RKO (cell line): ENCODE measurements at places on chromosomes 11 and 22.
A peak's percentile ranks its signal among the peaks of the same experiment; 100 is the strongest.

DNA sequence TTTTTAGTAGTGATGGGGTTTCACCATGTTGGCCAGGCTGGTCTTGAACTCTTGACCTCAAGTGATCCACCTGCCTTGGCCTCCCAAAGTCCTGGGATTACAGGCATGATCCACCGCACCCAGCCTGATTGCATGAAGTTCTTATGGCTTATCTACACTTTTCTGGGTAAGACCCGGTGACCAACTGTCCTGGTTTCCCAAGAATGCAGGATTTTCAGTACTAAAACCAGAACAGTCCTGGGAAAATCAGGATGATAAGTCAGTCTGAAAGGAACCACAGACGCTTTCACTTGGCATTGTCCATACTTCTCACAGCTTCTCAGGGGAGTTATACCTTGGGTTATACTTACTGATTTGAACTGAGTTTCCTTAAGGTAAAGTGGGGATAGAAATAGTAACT lies 1.4 kb upstream of the BPIFC start:
- no peak for DNase-seq

GRCh38 chr11:62435846-62436660 lies 17.2 kb downstream of the SCGB1A1 start:
- DNase-seq, result no peak

- DNase-seq, result no peak
Observed at GRCh38 chr11:77125191-77125590, 2.9 kb upstream of the MYO7A start.

GRCh38 chr11:82004537-82005213 lies 729.0 kb downstream of the FAM181B start:
- no peak for DNase-seq

- DNase-seq, result peak; percentile 91
Observed at GRCh38 chr22:38718414-38718813, 12.7 kb downstream of the GTPBP1 start.

GRCh38 chr11:120112174-120112796 lies 25.6 kb downstream of the TRIM29 start:
- DNase-seq, result no peak

- no peak for DNase-seq
Observed at GRCh38 chr22:49953027-49953679, 7.4 kb upstream of the PIM3 start.

DNA sequence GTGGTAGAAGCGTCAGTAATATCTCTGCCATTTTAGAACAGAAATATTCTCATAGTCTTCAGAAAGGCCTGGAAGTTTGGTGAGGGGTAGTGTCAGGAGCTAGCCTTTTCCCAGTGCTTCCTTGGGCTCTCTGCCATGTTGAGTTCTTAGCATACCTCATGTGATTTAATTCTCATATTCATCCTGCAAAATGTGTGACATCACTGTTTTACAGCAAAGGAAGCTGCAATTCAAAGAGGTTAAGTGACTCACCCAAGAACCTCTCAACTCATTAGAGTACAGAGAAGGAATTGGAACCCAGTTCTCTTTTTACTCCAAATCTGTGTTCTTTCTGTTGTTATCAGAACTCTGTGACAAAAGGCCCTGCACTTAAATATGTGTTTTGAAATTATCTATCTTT lies 72.1 kb downstream of the RNF169 start:
- peak; percentile 58 for DNase-seq

GRCh38 chr22:37804881-37805809 lies 2.6 kb upstream of the GCAT start:
- peak; percentile 84 for DNase-seq

DNA sequence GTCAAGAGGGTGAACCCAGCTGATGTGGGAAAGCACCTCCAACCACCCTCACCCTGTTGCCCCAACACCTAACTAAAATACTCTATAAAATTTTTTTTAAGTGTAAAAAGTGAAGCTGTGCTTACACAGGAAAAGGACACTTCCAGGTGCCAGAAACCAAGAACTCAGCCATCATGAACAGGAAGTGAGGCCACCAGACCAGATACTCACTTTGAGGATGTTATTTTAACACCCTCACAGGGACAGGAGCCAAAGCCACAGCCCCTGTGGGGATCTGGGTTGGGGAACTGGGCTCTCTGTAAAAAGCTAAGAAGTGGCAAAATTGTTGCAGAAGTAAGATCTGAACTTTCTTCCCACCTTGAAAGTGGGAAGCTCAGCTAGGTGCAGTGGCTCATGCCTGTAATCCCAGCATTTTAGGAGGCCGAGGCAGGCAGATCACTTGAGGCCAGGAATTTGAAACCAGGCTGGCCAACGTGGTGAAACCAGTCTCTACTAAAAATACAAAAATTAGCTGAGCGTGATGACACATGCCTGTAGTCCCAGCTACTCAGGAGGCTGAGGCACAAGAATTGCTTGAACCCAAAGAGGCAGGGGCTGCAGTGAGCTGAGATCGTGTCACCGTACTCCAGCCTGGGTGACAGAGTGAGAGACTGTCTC lies 3.8 kb downstream of the RSPH14 start:
- no peak for DNase-seq

DNA sequence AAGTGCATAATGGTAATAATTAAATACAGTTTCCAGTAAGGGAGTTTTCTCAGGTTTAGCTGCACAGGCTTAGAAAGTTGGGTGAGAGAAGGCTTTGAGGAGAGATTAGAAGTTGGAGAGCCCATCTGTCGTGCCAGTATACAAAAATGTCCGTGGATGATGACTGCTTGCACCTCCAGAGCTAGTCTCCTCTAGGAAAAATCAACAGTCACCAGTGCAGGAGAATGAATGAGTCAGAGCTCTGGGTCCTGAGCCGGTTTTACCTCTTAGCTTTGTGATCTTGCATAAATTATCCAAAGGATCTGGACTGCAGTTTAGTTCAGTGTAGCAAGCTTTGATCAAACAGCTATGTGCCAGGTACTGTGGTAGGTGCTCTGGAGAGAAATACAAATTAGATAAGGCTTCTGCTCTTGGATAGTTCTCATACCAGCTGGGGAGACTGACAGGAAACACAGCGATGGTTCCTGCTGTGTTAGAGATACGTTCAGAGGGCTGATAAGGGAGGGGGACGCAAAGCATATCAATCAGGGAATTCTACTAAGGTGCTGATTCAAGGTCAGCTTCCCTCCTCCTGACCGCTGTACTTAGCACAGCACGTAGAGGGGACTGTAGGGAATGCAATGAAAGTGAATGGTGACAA lies 125.9 kb downstream of the TEAD1 start:
- no peak for DNase-seq

DNA sequence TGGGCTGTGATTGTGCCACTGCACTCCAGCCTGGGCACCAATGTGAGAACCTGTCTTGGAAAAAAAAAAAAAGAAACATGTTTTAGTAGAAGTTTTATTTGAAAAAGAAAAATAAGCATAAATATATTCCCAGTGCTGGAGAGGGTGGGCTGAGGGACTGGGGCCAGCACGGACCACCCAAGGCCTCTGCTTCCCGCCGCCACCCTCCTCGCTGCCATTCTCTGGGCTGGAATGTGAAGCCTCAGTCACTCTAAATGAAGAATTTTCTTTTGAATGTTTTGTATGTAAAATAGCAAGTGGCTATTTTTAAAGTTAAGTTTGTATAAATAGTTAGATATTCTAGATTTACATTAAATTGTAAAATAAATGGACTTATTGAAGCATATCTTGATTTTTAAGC lies 5.1 kb upstream of the TRMU start:
- no peak for DNase-seq

DNA sequence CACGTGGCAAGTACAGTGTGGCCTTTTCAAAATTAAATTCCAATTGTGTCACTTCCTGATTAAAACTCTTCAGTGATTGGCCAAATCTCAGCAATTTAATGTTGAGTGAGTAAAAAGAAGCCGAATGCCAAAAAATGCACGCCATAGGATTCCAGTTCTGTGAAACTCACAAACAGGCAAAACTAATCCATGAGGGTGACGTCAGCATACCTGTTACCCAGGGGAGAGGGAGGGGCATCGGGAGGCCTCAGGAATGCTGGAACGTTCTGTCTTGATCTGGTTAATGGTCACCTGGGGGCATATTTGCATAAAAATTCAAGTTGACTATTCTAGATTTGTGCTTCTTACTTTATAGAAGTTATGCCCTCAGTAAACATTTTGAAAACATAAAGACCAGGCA lies 39.9 kb upstream of the RAB1B start:
- no peak for DNase-seq

DNA sequence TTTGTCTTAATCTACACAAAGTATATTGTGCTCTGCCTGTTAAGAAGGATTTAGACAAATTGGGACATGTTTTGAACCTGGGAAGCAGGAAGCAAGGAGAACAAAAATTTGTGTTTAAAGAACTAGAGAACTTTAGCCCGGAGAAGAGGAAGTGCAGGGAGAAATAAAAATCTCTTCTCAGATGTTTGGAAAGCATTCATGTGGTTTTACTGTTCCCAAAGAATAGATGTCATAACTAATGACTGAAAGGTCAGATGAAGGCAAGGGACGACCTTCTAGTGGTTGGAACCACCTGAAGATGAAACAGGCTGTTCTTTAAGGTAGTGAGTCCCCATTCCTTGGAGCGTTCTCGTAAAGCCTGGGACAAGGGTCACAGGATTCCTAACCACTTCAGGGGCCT lies 38.3 kb downstream of the IRAG1 start:
- no peak for DNase-seq

GRCh38 chr22:29951791-29952413 lies 68.9 kb downstream of the MTMR3 start:
- DNase-seq, result no peak

DNA sequence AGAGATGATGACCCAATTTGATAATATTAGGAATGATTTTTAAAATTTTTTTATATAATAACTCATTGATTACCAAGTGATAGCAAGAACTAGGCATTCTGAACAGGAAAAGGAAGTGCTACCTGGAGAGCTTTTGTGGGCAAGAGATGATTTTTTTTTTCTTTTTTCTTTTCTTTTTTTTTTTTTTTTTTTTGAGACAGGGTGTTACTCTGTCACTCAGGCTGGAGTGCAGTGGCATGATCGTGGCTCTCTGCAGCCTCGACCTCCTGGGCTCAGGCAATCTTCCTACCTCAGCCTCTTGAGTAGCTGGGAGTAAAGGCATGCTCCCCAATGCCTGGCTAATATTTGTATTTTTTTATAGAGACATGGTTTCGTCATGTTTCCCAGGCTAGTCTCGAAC lies 40.4 kb downstream of the TNRC6B start:
- DNase-seq, result no peak

DNA sequence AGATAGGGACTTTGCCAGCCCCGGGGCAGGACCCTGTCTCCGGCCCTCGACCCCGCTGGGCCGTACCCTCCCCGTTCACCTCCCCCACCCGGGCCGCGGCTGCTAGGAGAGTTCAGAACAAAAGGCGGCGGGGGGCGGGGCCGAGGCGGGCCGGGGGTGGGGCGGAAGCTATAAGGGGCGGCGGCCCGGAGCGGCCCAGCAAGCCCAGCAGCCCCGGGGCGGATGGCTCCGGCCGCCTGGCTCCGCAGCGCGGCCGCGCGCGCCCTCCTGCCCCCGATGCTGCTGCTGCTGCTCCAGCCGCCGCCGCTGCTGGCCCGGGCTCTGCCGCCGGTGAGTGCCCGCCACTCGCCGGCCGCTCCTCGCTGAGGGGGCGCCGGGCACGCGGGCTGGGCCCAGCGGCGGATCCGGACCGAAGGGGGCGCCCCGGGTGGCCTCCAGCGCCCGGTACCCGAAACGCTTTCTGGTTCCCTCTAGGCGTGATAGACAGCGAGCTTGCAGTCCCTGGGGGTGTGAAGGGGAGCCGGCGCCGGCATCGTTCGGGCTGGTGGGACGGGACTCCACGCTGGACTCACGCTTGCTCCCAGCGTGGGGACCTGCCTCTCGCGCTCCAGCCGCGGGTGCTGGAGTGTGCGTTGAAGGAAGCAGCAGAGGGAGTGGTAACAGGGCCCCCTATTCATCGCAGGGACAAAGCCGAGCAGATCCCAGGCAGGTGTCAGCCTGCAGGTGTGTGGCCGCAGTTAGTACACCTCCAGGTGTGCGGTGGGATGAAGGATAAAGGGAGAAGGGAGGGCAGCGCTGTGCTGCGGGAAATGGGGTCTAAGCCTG lies at the start of gene MMP11:
Gene MMP11 (plus strand): TSS at position 201 of the 825 bp plus-strand sequence. CDS start 22 bp downstream, at position 223.
- DNase-seq, result peak; percentile 61

- DNase-seq, result no peak
Observed at GRCh38 chr11:31871310-31872075, 60.4 kb upstream of the PAX6 start.

GRCh38 chr22:35537232-35537631 lies 3.4 kb upstream of the RASD2 start:
- no peak for DNase-seq
